ENCODE measurements at places on chromosomes 6 and 20. TPM values are rescaled to one million over a fixed set of nuclear protein-coding genes. Genes with fewer than 3 reads are reported as not detected.

The TNNC2 gene
- total RNA-seq, result 0.26 TPM

The PACSIN1 gene
- total RNA-seq, result not detected

The GJA1 gene
- total RNA-seq, result 89.6 TPM

The STXBP5 gene
- total RNA-seq, result 29.7 TPM

The HLA-G gene
- 0.33 TPM for total RNA-seq

The PTK7 gene
- 103 TPM for total RNA-seq

The TMEM244 gene
- not detected for total RNA-seq

The POPDC3 gene
- total RNA-seq, result 15.1 TPM

The SLC22A1 gene
- total RNA-seq, result not detected

The GPR31 gene
- not detected for total RNA-seq

The ZNF334 gene
- 1.1 TPM for total RNA-seq

The PAX1 gene
- total RNA-seq, result not detected
